ENCODE measurements at places on chromosomes 13 and 19.

DNA sequence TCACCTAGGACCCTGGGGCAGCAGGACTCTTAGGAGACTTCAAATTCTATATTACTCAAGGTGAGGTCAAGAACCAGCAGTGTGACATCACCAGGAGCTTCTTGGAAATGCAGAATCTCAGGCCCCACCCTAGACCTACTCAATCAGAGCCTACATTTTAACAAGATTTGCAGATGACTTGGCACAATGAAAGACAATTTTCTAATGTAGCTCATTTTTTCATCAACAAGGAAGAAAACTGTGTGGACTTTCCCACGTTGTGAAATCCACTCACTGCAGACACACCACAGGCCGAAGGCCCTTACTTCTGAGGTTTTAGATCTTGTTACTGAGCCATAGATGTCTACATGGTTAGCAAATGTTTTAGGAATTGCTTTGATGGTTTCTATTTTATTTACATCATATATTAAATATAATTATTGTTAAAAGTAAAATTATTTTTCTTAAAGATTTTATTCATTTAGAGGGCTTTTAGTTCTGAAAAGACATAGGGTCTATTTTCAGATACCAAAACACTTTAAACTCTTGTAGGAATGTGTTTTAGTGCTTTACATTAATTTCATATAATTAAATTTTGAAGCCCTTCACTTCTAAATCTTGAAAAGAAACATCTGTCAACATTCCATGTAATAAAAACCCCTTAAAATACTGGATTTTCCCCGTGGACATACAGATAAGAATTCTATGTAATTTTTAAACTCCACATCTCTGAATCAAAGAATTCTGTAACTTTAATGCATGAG lies 18.5 kb upstream of the STARD13 start:
- DNase-seq = peak; percentile 76

- DNase-seq = peak; percentile 62
These were observed 5.7 kb upstream of the FOXO1 start for GRCh38 chr13:40671956-40672764.

DNA sequence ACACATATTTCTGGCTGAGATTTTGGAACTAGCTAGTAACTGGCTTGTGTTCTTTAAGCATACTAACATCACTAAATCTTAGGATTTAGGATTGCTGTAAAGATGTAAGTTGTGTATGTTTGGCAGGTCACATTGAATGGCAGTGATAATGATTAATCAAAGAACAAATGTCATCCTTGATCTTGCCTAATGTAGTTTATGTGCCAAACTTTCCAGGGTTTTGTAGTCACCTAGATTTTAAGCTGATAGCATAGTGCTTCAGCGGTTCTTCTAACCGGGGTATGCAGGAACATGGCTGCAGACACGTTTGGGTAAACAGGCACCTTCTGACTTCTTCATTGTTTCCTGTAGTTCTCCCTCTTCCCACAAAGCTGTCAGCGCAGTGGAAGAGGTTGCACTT lies 9.7 kb downstream of the CLN5 start:
- no peak for DNase-seq

GRCh38 chr19:29445246-29445645 lies 80.5 kb upstream of the VSTM2B start:
- no peak for DNase-seq

GRCh38 chr13:20217168-20217567 lies 15.0 kb downstream of the GJB6 start:
- no peak for DNase-seq

Data from fibroblast of pulmonary artery (primary cell).